ENCODE measurements at places on chromosomes 2 and 18.

DNA sequence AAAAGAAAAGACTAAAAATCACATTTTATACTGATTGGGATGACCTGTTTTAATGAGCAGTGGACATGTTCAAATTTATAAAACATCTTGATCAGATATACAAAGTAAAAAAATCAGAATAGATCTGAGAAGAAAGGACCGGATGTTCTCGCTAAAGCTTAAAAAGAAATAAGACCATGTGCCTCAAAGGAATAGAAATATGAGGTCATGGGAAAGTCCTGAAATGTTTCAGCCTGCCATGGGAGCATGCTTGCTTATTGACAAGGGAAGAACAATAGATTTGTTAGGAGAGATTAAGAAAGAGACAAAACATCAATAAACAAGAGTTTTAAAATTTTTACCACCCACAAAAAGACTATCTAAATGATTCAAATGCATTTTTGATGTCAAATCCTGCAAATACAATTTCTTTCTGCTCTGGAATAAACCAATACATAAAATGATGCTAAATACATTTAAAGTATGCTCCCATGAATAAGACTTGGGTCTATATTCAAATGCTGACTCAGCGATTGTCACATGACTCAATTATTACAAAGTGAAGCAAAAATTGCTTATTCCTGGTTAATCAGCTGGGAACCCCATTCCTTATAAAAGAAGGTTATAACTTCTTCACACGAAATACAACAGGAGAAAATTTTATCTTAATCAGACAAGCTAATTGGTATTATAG is 633.9 kb upstream of the PKDCC start:
- no peak for DNase-seq

GRCh38 chr2:165428926-165429325 is 40.6 kb upstream of the CSRNP3 start:
- no peak for DNase-seq

DNA sequence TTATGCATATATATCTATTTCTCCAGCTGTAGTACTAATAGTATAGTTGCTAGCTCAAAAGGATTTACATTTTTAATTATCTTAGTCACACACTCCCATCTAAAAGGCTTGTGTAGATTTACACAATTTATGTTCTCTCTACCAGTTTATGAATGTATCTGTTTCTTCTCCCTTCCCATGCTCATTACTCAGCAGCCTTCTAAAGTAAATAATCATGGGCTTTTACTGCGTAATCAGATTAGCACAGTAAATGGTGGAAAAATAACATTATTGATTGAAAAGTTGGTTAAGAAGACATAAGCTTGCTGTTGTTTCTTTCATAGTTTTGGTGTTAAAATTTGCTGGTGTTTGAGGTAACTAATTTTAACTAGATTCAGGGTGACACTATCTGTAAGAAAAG is 81.8 kb downstream of the PTPN4 start:
- DNase-seq = no peak

DNA sequence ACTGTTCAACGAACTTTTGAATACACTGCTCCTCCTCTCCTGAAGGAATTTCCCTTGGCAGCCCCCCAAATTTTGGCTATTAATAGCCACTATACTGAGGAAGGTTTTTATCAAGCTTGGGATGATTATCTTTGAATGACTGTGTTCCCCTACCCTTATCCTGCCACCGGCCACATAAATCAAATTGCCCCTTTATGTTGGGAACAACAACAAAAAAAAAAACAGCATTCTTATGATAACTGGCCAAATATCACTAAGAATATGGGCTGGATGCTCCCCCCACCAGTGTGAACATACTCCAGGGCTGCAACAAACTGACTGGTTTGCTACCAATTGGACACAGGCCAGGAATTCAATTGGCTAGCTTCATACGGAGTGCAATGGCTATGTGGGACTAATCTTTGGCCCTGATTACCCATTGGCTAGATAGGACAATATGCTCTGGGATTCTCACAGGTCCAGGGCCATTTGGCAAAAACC is 20.6 kb downstream of the DUSP11 start:
- DNase-seq = no peak

DNA sequence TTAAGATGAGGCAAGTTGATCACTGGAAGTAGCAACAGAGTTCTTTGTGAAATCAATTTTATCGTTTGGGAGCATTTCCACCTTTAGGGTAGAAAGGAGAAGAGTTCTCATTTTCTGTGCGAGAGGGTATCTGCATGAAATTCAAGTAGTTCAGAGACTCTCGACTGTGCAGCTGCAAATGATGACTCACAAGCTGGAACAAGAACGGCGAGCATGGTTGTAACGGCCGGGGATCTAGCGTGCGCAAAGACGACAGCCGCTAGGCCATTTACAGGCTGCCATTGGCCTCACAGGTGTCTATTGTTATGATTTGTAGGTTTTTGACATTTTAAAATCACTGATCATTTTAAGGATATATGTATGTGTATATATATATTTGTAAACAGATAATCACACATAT is 5.2 kb downstream of the KLHL29 start:
- DNase-seq = no peak

GRCh38 chr2:240452462-240453256 is 17.2 kb downstream of the GPC1 start:
- DNase-seq = peak; percentile 70

- no peak for DNase-seq
Measured at GRCh38 chr2:197433780-197434438, 919 bp downstream of the SF3B1 start.

- no peak for DNase-seq
Measured at GRCh38 chr2:24597181-24597870, 106.3 kb downstream of the NCOA1 start.

DNA sequence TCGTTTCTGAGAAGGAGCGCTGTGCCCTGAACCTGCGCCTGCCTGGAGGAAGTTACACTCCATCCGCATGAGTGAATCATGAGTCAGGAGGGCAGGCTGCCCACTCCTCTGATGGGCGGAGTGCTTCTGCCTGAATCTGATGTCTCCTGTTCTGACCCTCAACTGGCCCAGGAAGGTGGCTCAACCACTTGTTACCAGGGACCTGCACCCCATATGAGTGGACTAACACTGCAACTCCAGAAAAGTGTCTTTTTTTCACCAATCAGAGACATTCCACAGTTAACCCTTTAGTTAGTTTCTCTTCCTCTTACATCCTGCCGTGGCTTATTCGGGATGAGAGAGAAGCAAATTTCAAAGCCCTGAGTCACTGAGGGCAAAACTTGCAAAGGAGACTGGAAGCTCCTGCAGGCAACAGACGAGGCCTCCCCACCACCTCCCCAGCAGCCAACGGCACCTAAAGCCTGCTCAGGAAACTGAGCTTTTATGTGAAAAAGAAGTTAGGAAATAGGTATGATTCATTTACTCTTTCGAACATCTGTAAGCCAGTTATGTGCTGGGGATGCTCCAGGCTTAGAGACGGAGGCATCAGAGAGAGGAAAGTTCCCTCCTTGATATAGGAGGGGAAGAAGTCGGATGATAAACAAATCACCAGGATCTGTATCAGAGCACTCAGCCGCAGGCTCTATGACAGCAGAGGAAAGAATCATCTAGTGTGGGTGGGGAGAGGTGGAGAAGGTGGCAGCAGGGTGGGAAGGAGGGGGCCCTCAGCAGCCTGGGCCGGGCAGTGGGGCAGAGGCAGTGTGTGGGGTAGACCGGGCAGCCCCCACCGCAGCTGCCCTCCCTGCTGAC is 30.9 kb downstream of the MBP start:
- no peak for DNase-seq

DNA sequence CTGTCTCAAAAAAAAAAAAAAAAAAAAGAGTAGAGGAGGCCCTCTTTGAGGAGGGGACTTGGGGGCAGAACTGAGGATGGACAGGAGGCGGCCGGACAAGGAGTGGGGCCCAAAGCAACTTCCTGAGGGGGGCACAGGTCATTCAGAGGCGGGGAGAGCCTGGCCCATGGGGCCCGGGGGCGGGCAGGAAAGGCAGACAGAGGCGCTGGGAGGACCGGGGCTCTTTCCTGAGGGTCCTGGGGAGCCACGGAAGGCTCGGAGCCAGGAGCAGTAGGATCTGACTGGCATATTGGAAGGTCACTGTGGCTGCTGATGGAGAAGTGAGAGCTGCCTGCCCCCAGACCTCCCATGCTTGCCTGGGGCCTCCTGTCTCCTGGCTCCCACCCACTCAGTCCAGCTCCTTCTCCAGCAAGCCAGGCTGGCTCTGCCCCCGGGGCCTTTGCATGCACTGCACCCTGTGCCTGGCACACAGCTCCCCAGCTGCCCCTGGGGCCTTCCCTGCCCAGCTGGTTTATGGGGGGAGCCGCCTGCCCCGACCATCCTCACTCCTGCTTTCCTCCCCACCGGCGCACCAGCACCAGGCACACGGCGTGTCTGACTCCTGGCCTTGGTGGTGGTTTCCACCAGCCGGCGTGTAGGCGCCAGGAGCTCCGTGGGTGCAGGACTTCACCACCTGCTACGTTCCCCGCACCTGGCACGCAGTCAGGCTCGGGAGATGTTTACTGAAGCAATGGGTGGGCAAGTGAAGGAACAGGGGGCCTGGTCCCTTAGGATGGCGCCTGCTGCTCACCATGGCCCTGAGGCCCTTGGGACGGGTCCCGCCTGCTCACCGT is 5.6 kb downstream of the ESPNL start:
- DNase-seq = no peak

DNA sequence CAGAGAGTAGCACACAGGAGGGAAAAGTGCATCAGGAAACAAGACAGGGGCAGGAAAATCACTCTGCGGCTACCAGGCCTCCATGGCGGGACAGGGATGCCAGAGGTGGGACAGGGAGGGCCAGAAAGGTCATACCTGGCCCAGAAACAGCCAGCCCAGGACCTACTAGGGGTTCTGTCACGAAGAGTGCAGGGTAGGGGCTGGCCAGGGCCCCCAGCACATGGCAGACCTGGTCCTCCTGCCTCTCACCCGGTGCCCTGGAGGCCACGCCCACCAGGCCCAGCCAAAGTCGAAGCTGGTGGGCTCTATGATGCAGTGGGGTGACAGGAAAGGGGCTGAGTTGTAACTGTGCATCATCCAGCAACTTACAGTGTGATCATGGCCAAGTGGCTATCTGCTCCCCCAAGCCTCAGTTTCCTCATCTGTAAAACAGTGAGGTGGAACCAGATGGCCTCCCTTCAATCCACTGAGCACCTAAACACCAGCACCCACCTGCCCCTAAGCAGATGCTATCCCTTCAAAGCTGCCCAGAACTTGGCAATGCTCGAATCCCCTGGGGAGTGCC is 10.6 kb downstream of the CYP26B1 start:
- DNase-seq = no peak

Measured in WTC11 (cell line).